ENCODE measurements at places on chromosomes 2 and 18.

DNA sequence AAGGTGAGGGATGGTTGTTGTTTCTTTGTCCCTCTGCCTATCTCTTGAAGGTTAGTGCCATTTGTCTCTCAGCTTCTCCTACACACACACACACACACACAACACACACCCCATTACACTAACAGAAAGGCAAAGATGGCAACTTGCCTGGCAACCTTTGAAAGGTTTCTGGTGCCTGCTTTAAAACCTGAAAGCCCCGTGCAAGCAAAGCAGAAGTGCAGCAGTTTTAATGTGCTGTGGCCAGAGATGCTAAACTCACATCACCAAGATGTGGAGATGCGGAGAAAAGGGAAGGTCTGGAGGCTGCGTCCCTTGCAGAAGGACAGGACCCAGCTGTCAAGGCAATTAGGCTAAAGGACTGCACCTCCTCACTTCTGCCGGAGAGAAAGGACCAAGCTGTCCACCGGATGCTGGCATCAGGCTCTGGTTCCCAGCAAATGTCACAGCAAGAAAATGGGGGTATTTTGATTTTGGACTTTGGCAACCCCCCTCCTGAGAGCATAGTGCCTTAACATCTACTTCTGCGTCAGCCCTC, 196.4 kb downstream of the ARL4C start:
- DNase-seq = no peak

GRCh38 chr18:34904994-34905393, 136.2 kb upstream of the MAPRE2 start:
- no peak for DNase-seq

GRCh38 chr2:30990671-30991070, 147.6 kb downstream of the GALNT14 start:
- DNase-seq = no peak

DNA sequence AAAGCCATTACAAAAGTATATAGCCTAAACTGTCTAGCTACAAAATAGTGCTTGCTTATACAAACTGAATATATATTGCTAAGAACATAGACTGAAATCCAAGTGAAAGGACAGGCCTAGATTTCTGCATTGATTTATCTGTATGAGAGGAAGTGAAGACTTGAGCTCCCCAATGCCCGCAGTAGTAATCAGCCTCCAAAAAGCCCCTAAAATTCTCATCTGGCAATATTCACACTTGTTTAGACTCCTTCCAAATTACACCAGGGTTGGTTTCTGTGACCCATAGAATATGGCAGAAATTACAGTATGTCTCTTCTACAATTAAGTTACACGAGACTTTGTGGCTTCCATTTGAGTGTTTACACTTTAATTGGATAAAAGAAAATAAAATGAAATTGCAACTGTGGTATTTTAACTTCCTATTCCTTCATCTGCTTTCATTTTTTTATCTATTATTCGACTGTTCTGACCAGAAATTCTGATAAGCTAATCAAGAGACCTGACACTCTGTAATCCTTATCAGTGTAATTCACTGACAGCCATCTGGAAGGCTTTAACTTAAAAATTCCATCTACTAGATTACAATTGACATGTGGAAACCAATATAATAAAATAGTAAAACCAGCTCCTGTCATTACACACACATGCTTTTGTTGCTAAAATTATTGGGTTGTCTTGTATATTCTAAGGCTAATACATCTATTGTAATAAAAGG, 21.1 kb downstream of the ABCB11 start:
- DNase-seq = no peak

- no peak for DNase-seq
Measured at GRCh38 chr2:107721178-107721577, 105.5 kb upstream of the RGPD4 start.

- no peak for DNase-seq
Measured at GRCh38 chr2:16080516-16080915, 140.2 kb downstream of the MYCN start.

- DNase-seq = no peak
Measured at GRCh38 chr2:31241625-31242270, 7.8 kb downstream of the EHD3 start.

DNA sequence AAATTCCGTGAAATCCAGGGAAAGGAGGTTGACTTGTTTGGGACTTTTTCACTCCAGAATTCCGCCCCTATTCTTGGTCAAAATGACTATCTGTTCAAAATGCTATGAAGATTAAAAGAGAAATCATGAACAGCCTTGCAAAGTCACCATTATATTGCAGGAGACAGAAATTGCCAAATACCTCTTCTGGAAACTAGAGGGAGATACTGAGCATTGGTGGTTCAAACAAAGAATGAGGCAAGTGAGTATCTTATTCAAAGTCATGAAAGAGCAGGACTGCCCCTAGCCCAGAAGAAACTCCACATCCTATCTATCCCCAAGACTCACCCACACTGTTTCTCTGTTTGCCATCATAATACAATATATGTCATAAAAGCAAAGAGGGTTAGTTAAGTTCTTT, 862.3 kb upstream of the POU3F3 start:
- DNase-seq = no peak

- no peak for DNase-seq
Measured at GRCh38 chr2:169007356-169007755, 23.8 kb downstream of the ABCB11 start.

DNA sequence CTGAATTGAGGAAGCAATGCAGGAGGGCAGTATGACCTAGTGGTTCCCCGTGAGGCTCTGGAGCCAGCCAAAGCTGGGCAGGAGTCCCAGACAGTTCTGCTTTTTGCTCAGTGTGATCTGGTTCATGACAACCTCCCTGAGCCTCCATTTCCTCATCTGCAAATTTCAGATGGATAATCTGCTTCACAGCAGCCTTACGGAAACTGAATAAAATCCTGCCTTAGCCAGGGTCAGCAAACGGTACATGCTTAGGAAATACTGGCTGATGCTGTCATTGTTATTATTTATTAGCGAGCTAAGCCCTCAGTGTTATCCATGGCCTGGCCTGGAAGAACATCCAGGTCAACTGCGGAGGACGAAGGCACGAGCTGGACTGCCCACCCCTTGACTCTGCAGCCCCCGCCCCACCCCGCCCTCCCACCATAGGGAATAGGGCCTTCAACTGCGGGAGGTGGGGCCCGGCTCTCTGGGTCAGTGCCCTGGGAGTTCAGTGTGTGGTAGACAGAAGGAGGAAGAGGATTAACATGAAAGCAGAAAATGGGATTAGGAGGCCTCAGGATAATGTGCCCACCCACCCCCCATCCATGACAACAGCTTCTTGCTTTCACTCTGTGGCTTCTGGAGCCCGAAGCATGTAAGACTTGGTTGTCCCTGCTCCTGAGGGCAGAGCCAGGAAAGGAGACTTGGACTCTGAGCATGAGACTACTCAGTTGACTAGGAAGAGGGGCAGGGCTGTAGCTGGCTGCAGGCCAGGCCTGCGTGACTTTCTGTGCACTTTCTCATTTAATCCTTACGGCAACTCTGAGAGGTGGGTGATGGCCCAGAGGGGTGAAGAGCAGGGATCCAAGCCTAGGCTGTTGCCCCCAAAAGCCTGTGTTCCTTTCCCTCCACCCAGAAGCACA, 13.1 kb downstream of the PKDCC start:
- DNase-seq = no peak

GRCh38 chr2:203533676-203534591, 1.2 kb downstream of the RAPH1 start:
- no peak for DNase-seq

- DNase-seq = no peak
Measured at GRCh38 chr2:20737505-20737904, 70.6 kb downstream of the GDF7 start.

DNA sequence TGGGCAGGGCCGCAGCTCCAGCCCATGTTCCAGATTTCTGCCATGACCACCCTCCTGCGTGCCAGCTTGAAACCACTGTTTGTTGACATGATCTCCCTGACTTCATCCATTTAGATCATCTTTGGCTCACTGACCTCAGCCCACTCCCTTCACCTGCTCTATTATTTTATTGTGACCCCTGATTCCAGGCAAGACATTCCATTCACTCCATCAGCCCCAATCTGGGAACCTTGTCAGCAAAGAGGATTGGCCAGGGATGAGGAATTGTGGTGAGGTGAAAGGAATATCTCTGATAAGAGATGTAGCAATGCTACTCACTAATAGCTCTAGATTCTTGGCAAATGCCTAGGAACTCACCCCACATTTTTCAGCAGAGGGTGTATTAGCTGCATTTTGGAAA, 174.2 kb downstream of the TMEM247 start:
- DNase-seq = no peak

- DNase-seq = no peak
Measured at GRCh38 chr18:76557026-76557575, 62.1 kb upstream of the ZNF516 start.

- DNase-seq = no peak
Measured at GRCh38 chr2:66824926-66825325, 390.0 kb downstream of the MEIS1 start.

- DNase-seq = no peak
Measured at GRCh38 chr2:98924038-98924830, 11.8 kb downstream of the CRACDL start.

DNA sequence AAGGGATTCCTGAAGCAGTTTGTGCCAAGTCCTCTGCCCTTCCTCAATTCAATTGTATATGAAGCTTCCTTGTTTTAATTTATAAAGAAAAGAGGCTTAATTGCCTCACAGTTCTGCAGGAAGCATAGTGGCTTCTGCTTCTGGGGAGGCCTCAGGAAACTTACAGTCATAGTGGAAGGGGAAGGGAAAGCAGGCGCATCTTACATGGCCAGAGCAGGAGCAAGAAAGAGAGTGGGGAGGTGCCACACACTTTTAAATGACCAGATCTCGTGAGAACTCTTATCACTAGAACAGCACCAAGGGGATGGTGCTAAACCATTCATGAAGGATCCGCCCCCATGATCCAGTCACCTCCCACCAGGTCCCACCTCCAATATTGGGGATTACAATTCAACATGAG, 114.2 kb downstream of the SGPP2 start:
- no peak for DNase-seq

DNA sequence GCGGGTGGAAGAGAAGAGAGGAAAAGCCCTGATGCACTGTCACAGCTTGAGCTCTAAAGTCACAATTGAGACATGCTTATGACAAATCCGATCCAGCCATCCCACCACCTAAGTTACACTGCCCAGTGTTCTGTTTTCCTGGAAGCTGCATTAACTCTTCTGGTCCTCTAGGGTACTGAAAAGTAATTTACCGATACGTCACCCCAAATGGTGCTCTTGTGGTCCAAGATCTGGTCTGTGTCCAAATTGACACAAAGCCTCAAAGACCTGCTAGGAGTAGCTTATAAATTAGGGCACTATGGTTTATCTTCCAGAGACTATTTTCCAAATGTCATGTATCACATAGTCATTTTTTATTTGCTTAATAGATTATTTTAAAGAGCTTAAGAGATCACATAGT, 186.7 kb upstream of the ETAA1 start:
- no peak for DNase-seq

DNA sequence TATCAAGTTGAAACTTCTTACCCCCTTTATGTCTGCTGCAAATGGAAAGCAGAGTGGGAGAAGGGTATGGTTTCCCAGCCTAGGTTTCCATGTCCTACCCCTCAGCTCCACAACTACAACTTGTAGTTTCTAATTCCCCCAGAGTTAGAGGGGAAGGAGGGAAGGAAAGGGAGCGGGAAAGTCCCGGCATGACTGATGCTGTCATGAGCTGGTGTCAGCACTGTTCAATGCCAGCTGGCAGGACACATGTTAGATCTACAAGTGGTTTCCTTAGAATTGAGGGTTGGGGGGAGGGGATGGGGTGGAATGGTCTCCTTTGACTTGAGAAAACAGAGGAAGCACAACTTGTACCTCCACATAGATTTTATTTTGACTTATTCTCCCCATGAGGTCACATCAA, 194.0 kb downstream of the MBD2 start:
- DNase-seq = no peak
